Kidney epithelial cell (primary cell): ENCODE measurements at places on chromosomes 5 and 9.
A peak's percentile ranks its signal among the peaks of the same experiment; 100 is the strongest.

DNA sequence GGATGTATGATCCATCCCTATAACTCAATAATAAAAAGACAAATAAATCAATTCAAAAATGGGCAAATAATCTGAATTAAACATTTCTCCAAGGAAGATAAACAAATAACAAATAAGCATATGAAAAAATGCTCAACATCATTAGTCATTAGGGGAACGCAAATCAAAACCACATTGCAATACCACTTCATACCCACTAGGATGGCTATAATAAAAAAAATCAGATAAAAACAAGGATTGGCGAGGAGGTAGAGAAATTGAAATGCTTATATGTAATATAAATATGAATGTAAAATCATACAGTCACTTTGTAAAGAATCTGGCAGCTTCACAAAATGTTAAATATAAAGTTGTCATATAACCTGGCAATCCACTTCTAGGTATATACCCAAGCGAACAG is 52.3 kb upstream of the TBCA start:
- DNase-seq, result no peak

GRCh38 chr9:137952976-137953666 is 75.5 kb downstream of the CACNA1B start:
- DNase-seq, result no peak

GRCh38 chr9:16150501-16150900 is 597.7 kb downstream of the CCDC171 start:
- no peak for DNase-seq

DNA sequence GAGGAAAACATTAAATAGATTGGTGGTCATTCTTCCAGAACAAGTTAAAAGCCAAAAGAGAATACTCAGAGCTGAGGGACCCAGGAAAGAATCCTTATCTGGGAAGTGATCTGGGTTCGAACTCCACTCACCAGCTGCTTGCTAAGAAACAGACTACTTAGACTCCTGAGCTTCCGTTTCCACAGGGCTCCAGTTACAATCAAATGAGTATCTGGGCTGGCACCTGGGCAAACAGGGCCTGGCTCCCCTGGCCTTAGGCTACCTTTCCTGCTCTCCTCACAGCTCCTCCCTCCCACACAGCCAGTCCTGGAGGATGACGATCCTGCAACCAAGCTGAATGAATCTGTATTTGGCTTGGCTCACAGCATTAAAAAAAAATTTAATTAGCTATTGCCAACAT is 2.5 kb downstream of the MAPK9 start:
- DNase-seq, result no peak

DNA sequence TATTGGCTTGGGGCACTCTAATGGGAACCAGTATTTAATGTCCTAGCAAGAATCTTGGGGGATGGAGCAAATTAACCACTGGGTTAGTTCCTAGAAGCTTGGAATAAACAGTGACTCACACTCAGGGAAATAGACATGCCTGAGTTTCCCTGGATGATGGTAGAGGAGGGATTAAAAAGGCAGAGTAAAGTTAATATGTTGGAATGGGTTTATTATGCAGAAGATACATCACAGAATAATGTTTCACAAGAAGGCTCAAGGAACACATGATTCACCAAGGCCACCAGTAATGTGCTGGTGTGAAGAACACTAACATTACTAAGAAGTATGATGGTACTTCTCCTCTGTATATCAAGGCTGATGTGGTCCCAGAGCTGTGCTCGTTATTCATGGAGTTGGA is 752.9 kb upstream of the SEMA6A start:
- no peak for DNase-seq

- no peak for DNase-seq
These were observed 583 bp upstream of the AQP3 start for GRCh38 chr9:33447799-33448553.

- DNase-seq, result no peak
These were observed 11.4 kb upstream of the GRIN1 start for GRCh38 chr9:137127301-137128157.

DNA sequence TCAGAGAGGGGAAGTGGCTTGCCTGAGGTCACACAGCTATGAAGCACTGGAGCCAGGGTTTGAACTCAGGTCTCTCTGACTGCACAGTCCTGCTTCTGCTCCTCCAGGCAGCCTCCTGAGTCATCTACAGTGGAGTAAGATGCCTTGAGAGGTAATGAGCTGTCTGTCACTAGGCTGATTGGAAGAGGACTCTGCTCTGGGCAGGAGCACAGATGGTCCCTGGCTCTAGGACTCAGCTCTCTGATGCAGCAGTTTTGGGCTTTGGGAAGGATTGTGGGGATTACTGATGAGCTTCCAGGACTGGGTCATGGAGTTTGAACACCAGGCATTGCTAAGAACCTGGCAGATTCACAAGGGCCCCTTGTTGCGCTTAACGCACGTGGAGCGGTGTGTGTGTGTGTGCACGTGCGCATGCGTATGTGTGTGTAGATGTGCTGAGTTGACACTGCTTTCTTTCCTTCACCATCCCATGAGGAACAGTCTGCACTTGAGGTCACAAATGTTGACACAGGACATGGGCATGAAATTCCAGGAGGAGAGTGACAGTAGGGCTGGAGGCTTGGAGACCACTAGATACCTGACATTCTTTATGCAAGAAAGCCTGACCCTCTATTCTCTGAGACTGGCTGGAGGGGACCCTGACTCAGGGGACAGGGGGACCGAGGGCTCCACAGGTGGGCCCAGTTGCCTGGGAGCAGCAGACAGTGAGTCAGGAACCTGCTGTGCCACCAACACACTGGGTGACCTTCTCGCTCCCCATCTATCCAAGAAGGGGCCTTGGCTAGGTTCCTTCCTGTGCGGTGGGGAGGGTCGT is 170.5 kb downstream of the RGS3 start:
- DNase-seq, result no peak

DNA sequence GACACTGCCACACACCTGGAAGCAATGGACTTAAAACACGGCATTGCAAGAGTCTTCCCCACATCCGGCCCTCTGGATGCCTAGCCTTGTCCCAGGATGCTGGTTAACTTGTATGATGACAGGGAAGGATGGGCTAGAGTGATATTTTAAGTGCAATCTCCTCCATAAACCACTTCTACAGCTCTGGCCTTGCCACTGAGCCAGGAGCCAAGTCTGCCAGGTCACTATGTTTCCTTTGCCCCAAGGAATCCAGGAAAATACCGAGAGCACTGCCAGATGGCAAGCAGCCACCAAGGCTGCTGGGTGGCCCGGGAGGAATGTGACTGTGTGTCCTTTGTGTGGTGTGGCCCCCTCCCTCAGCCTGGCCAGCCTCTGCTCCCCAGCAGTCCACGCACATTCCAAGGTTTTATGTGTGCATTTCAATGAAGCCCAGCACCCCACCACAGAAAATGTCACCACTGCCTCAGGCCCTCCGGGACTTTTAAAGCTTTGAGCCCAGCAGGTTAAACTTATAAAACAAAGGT is 106.0 kb downstream of the FRMD3 start:
- peak; percentile 29 for DNase-seq

DNA sequence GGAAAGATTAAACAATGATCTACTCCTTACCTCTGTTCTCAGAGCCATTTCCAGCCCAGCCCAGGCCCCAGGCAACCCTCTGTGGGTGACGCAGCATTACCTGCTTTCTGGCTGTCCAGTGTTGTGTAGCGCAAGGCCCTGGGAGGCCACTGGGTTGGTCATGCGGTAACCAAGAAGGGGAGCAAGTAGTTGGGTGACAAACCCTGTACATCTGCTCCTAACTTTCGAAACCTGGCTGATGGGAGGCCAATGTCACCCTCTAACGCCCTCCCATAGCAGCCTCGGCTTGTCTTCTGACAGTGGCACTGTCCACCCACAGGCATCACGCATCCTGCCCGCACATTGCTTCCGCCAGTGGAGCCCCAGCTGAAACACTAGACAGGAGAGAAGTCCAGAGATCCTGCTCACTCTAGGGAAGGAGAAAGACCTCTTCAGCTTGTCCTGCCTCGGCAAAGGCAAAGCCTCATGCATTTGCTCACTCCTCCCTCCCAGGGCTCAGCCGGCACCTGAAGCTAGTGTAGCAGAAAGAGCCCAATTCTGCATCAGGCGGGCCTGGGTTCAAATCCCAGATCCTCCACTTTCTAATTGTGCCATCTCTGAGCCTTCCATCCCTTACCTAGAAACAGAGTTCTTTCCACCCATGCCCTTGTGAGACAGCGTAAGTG is 94.6 kb downstream of the ADAMTS2 start:
- DNase-seq, result no peak

DNA sequence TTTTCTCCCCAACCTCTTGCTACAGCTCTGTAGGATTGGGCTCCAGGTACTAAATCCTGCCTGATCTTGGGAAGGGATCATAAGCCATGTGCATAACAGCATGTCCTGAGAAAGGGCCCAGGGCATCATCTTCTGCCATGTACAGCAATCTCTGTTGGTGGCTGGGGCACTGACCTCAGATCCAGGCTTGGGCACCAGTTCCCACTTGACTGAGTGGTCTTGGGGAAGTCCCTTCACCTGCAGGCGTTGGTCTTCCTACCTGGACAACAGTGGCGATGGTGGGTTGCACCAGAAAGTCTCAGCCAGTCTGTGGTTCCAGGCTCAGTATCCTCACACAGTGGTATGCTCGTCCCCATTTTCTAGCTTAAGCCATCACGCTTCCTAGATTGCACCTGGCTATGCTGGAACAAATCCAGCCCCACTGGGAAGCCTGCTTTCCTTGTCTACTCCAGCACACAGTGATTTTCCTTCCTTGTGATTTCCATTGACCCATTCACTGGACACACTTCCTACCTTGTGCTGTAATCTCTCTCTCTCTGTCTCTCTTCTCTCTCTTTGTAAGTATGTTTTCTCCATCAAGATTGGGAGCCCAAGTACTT is 121.7 kb upstream of the PITX1 start:
- no peak for DNase-seq

DNA sequence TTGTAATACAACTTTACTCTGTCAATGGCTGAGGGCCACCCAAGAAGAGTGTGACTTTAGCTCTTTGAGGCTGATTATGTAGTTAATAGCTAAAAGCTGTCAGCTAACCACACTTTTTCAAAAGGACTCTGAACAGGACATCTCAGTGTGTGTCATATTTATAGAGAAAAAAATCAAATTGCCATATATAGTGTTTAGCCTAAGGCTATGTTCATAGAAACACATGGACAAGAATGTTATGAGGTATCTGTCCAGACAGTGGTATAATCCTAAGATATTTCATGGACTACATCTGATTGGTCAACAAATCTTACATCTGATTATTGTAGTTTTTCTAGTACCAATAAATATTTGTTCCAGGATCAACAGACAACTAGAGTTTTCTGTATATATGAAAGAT is 42.1 kb upstream of the CDH18 start:
- DNase-seq, result no peak

GRCh38 chr5:142661957-142662356 is 23.9 kb downstream of the FGF1 start:
- no peak for DNase-seq

- DNase-seq, result no peak
These were observed 366.0 kb downstream of the ARRDC3 start for GRCh38 chr5:91016954-91017700.

- no peak for DNase-seq
These were observed 356.4 kb upstream of the ACTBL2 start for GRCh38 chr5:57839025-57839424.

- no peak for DNase-seq
These were observed 807 bp upstream of the PLGRKT start for GRCh38 chr9:5438301-5439162.

DNA sequence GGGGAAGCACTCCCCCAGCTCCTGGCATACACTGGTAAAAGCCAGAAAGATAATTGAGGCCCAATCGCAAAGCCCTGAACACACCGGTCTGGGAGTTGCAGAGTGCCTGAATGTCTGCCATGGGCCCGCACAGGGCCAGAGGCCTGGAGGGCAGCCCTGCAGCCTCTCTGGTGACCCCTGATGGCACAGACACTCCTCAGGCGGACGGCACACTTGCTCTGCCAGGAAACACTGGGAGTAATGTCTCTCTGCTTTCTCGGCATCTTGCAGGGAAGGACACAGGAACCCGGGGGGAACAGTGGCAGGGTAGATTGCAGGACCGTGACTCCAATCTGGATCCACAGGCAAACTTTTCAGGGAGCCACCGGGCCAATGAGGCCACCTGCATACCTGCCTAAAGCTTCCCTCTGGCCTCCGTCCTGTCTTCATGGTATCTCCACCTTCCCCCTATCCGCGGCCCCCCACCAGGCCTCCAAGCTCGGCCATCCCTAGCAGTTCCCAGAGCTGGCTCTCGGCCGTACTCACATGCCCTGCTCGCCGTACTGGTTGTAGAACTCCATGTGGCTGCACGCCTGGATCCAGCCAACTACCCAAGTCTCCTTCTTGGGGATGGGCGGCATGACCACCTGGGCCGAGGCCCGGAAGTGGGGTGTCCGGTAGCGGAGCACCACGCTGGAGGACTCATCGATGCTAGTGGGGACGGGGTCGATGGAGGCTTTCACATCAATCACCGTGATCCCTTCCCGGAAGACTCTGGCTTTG is 797 bp downstream of the FAM78A start:
- no peak for DNase-seq

DNA sequence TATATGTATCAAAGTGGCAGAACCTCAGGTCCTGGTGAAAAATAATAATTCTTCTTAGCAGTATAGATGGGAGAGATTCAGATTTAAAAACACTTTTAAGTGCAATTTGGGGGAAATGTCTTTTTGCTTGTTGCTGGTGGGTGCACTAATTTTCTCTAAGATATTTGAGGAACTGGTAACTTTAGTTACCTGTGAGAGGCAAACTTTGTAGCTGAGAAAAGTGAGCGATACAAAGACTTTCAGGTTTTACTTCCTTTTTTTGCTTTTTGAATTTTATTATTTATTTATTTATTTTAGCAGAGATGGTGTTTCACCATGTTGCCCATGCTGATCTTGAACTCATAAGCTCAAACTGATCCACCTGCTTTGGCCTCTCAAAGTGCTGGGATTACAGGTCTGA is 303.1 kb upstream of the PTGER4 start:
- DNase-seq, result no peak

GRCh38 chr5:164577742-164578141 is 1072.3 kb downstream of the MAT2B start:
- no peak for DNase-seq

GRCh38 chr5:130520211-130520610 is 615.9 kb downstream of the CHSY3 start:
- DNase-seq, result peak; percentile 38

GRCh38 chr5:77863181-77863580 is 87.0 kb upstream of the TBCA start:
- DNase-seq, result no peak

DNA sequence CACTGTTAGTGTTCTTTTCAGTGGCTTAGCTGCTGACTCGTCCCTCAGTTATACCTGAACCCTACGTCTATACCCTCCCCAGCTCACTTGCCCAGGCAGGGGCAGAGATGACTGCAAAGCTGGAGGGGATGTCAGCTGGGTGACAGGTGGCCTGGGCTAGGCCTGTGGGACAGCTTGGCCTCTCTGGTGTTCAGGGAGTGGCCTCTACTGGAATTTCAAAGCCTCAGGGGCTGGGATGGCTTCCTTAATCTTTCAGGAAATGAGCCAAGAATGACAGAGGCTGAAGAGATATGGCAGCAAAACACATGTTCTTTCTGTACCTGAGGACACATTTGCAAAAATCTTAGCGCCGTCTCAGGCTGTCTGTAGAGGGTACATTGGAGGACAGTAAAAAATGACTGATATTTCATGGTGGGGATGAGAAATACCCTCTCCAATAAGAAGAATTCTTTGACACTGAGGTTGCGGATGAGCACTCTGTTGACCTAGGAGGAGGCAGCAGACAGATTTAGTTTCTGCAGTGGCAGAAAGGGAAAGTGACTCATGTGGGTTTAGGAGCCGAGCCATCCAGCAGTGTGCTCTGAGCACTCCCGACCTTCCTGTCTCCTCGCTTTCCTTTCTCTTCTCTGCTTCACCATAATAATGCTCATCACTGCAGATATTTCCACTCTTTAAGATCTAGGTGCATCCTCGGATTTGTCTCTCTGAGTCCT is 54.4 kb downstream of the ENTREP1 start:
- peak; percentile 34 for DNase-seq

GRCh38 chr5:36680066-36680465 is 73.7 kb downstream of the SLC1A3 start:
- no peak for DNase-seq
